ENCODE measurements at places on chromosomes 3 and 15.

- DNase-seq, result no peak
Observed at GRCh38 chr3:151467069-151467468, 6.2 kb upstream of the IGSF10 start.

DNA sequence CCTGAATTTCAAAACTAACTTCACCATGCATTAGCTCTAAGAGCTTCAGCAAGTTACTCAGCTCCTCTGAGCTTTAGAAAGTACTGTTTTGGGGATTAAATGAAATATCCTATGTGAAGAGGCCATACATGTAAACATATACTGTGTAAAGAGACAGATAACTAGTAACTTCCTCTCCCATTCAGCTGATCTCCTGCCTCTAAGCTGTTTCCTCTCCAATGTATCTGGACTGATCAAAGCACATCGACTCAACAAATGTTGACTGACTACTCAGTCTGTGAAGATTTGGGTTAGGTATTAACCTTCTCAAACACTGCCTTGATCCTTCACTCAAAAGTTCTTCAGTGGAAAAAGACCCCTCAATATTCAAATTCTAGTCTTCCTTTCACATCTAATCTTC is 82.0 kb downstream of the BOC start:
- no peak for DNase-seq

- no peak for DNase-seq
Observed at GRCh38 chr15:57777003-57777402, 70.5 kb downstream of the POLR2M start.

DNA sequence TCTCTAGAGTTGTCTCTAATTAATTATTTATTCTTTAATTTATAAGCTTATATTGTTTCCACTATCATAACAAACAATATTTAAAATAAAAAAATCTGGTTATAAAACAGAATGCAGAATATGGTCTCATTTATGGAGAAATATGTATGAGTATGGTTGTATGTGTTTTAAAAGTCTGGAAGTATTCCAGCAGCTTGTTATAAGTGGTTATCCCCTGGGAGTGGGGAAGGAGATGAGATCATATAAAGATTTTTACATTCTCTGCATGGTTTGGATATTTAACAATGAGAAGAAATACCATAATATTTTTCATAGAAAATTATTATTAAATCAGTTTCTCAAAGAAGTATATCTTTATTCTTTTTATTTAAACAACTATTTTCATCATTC is 135.4 kb upstream of the MB21D2 start:
- DNase-seq, result no peak

DNA sequence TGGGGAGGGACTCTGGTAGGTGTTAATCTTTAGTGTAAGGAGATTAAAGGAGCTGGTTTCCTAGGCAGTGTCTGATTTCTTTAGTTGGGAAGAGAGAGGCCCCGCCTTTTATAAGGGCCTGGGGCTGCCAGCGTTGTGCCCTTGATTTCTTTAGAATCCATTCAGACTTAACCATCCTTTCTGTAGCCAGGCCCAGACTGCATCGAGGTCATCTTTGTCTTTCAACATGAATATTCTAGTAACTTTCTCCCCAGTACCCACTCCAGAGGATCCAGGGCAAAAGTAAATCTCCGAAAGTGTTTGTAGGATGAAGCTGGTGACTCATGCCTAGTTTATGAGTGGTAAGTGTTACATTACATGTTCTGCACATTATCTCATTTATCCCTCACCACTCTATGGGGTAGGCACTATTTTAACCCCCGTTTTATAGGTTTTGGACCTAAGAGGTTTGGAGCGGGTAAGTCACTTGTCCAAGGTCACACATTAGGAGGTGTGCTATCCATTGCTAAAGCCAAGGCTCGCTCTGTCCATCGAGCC is 11.8 kb upstream of the USP3 start:
- DNase-seq, result no peak

- DNase-seq, result no peak
Observed at GRCh38 chr3:6281662-6282061, 579.3 kb upstream of the GRM7 start.

DNA sequence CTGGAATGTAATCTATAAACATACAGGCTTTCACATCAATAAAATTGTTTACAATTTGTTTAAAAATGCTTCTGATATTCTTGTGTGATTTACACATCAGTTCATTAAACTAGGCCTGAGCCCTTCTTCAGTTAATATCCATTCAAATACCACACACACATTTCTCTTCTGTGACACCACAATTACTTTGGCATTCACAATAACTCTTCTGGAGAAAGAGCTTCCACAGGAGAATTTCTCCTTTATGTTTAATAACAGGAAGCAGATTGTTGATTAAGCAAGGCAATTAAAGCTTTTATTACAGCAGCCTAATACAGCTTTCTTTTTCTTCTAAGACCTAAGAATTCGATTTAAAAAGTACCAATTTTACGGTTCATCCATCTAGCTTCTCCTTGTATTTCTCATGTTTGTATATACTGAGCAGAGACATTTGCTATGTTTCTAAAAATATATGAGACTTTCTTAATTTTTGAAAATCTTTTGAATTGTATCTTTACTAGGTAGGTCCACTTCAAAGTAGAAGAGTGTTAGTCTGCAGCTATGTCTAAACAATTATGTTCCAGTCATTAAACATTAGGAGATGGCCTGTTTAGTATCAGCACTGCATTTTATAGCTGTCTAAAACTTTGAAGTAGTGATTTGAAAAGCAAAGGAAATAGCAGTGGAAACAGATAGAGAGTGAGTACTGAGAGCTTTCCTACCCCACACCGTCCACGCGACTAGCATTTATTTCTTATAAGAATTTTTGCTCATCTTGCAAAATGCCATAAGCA is 511.1 kb upstream of the UBE2E2 start:
- DNase-seq, result no peak

GRCh38 chr3:38575279-38575843 is 74.1 kb downstream of the SCN5A start:
- DNase-seq, result no peak

GRCh38 chr3:195916991-195917390 is 8.6 kb upstream of the TNK2 start:
- DNase-seq, result no peak

- no peak for DNase-seq
Observed at GRCh38 chr3:79558943-79559342, 208.9 kb downstream of the ROBO1 start.

GRCh38 chr3:14237457-14237856 is 58.8 kb downstream of the LSM3 start:
- DNase-seq, result no peak

GRCh38 chr15:39934397-39935071 is 619 bp downstream of the EIF2AK4 start:
- DNase-seq, result no peak

DNA sequence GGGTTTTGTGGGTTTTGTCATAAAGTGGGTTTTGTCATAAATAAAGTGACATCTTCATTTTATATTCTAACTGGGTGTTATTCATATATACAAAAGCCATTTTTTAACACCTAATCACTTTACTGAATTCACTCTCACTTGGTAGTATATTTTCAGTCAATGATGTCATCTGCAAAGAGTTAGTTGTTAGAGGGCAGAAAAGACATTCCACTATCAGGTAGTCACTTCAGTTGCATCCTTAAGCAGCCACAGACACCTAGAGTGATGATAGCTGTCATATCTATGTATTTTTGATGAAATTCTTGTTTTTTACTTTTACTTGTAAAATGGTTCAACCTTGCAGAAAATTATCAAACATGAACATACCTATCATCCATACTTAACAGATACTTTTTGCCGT is 89.0 kb downstream of the DHX36 start:
- no peak for DNase-seq

GRCh38 chr15:66938114-66938830 is 127.1 kb upstream of the SMAD3 start:
- no peak for DNase-seq

DNA sequence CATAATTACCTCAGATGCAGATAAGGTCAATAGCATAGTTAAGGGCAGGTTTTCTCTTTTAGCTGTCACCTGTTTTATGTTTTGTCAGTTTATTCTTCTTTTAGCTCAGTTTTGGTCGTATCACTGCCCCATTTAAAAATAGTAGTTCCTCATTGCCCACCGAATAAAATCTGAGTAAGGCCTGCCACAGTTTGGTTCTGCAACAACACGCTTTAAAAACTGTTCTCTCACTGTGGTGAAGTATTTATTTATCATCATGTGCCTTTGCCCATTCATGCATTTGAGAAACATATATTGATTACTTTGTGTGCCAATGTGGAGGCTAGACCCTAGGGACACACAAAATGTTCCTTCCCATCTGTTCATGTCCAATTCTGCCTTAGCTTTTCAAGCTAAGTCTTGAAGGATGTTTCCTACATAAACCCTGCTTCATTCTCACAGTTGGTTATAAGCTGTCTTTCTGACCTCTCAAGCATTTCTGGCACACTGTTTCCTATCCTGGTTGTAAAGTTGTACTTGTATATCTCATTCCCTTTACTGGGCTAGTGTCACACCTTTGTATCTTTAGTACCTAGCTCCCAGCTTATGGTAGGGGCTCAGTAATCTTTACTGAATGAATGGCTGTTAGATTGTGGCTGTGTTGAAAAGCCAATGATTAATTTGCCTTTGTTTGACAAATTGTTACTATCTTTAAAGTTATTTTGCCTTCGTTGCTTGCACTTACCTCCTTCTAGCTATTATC is 23.9 kb downstream of the AKAP13 start:
- no peak for DNase-seq

DNA sequence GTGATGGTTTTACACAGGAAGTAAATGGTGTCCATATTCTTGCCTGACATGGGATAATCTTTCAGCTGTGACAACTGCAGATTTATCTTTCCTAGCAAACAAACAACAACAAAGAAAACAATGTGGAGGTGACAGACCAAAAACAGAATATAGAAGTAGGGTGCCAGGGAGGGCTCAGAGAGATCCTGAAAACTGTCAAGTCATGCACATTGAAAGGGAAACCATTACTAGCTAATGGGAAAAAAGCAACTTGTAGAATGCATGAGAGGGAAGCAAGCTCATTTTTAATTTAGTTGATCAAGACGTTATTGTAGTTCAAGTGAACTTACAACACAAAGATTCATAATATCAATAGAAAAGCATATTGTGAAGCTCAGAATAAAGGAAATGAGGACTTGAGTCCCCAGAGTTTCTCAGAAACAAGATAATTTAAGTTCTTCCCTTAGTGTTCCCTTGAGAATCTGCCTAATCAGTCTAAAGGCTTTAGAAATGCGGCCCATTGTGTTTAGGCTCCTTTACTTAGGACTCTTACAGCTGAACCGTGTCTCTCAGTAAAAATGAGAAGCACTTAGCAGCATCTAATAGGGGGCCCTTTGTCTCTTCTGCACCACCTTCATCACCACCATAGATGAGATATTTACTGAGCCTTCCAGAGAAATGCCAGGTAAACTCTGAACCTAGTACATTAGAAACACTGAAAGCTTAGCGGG is 115.6 kb upstream of the CADPS start:
- no peak for DNase-seq
